ENCODE measurements at places on chromosomes 1 and 21.

GRCh38 chr1:36419140-36419539 lies 21.4 kb upstream of the LSM10 start:
- no peak for DNase-seq

DNA sequence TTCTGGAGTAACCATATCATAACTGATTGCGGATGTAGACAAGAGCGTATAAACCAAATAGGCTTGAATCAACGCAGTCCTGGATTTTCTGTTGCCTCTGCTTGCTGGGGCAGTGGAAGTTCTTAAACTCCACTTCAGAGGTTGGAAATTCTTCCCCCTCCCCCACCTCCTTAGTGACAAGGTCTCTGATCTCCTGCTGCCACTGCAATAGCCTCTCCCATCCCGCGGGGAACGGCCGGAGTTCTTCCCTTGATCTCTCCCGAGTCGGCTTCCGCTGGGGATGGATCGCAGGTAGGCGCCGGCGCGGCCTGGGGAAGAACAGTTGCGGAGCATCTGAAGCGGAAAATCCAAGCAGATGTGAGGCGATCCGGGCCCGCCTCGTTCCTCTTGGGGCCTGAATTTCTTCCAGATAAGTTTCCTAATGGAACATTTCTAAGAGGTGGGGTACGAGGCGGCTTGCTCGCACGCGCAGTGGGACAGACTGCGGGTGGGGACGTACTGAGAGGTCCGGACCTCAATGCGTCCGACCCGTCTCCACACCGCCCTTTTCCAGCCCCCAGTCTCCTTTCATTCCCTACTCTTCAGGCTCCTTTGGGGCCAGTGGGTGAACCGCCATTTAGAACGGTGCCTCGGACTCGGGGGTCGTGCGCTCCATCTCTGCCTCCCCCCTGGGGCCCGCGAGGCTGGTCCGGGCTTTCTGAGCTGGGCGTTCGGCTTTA lies 3.1 kb upstream of the SIM2 start:
- no peak for DNase-seq

- DNase-seq = no peak
These were observed 790 bp downstream of the DNAJC6 start for GRCh38 chr1:65310078-65310587.

DNA sequence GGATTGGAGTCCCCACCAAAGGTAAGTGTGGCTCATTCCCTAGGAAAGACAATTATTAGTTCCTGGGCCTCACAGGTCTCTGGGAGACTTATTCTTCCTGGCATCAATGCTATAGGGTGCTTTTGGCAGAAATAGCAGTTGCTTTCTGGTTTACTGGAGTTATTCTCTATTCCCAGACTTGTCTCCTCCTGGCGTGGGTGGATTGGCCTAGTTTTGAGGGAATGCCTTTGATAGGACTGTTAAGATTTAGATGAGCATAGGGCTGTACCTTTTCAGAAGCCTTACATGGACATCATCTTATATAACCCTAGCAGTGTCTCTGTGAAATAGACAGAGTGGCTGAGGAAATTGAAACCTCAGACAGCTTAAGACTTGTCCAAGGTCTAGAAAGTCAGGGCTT lies 9.0 kb downstream of the PFKFB2 start:
- no peak for DNase-seq

GRCh38 chr21:35027563-35028450 lies 21.3 kb downstream of the RUNX1 start:
- DNase-seq = no peak

DNA sequence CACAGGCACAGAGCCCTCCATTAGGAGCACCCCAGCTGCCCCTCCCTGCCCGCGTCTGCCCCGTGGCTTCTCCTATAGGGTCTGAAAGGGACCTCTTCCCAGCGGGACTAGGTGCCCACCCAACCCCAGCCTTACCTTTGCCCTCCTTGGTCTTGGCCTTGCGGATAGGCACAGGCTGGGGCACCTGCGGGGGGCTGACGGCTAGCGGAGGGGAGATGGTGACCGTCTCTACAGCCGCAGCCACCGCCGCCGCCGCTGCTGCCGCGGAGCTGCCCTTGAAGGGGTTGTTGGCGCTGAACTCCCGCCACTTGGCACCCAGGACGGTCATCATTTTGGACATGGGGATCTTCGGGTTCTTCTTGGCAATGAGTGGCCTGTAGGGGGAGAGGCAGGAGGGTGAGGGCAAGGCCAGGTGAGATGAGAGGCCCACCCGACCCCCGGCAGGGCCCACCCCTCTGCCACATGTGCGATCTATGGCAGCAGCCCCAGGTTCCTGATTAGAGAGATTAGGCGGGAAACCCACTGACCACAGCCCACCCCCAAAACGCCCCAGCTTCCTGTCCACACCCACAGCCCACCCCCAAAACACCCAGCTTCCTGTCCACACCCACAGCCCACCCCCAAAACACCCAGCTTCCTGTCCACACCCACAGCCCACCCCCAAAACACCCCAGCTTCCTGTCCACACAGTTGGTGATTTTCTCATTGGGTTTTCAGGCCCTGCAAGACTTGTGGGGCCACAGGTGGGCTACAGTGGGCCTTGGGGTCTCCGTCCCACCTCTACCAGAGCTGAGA lies 25.4 kb downstream of the CHD5 start:
- DNase-seq = no peak

DNA sequence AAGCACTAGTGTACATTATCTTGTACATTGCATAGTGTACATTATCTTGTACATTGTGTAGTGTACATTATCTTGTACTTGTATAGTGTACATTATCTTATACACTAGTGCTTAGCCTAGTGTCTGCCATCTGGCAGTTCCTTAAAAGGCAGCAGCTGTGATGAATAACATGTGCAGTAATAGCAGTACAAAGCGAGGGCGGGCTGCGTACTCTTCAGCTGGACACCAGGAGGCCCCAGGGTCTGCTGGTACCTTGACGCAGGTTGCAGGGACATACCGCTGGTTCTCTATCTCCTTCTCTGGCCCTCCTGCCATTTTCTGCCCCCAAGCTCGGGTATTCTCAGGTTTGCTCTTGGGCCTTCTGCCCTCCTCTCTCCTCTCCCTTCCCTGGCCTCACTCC lies 149.6 kb downstream of the SEC16B start:
- DNase-seq = no peak

DNA sequence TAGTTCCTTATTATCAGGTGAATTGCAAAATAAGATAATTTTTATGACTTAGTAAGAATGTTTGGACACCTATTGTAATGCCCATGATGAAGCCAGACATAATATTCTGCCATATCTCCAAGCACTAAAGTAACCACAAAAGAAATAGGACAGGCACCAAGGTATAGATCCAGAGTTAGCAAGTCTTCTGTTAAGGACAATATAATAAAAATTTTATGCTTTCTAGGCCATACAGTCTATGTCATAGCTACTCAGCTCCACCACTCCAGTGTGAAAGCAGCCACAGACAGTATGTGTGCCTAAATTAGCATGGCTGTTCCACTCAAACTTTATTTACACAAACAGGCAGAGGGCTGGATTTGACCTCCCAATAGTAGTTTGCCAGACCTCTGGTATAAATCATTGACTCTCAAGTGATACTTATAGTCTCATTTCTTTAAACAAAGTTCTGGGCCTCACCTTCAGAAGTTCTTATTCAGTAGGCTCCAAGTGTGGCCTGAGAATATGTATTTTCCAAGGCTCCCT lies 88.3 kb downstream of the SCMH1 start:
- no peak for DNase-seq
